Thoracic aorta (tissue), 2 donors: ENCODE measurements at places on chromosomes 16 and 17. TPM values are rescaled to one million over a fixed set of nuclear protein-coding genes. Genes with fewer than 3 reads are reported as not detected.

DNA sequence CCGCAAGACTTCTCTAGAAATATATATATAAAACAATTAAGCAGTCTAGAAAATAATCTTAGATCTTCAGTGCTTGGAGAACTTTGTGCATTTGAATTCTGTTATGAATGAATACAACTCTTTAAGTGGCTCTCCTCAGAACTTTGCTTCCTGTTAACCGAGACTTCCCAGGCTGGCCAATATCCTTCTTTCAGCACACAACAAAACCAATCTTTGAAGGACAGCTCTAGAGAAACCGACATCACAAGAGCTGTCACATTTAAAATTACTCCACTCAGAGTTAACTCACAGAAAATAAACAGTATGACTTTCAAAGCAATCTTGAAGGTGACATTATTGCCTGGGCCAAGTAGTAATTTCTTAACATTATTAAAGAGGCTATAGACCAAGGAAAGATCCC, 49.7 kb upstream of the ITGA2B start:
- H3K36me3 ChIP-seq: peaks cover 8% of the 10 kb centered on the region
- no peaks in the 10 kb centered on the region for H3K27me3 ChIP-seq
- no peak overlapping the region for H3K4me3 ChIP-seq

DNA sequence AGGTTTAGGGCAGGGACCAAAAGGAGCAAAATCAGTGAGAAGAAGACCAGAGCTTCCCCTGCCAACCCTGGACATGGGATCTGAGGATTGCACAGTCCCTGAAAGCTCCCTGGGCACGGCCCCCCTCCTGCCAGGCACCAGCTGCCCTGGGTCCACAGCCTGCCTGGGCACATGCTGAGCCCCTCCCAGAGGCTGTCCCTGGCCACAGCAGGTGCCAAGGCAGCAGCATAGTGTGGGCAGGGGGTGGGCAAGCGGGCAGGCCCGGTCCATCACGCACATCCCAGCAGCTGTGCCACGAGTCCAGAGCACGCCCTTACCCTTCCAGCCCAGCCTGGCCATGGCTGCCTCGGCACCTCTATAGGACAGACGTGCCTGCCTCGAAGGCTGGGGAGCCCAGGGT, 12.7 kb downstream of the SCN4A start:
- H3K36me3 ChIP-seq: no peaks in the 10 kb centered on the region
- H3K4me1 ChIP-seq: peaks cover 4% of the 10 kb centered on the region
- DNase-seq: no peak
- H3K27ac ChIP-seq: no peak overlapping the region
- no peak overlapping the region for H3K4me3 ChIP-seq

DNA sequence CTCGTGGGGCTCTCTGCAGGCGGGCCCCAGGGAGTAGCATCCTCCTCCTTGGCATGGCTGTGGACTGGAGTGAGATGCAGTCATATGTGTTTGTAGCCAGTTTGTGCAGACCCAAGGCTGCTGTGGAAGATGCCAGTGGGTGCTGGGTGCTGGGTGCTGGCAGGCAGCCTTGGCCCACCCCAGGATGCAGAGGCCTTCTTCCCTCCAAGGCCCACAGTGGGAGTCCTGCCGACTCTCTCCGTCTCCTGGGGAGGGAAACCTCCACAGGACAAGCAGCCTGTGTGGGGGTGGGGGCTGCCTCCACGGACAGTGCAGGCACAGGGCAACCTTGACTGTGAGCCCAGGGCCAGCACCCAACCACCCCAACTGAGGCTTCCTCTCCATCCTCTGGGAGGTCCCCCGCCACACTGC, 13.8 kb upstream of the TMEM92 start:
- H3K4me3 ChIP-seq: no peak overlapping the region
- no peaks in the 10 kb centered on the region for H3K36me3 ChIP-seq
- peaks cover 28% of the 10 kb centered on the region for H3K4me1 ChIP-seq
- no peaks in the 10 kb centered on the region for H3K27me3 ChIP-seq
- DNase-seq: no peak

- no peak overlapping the region for H3K4me3 ChIP-seq
- H3K27me3 ChIP-seq: no peaks in the 10 kb centered on the region
- H3K4me1 ChIP-seq: peaks cover 16% of the 10 kb centered on the region
Measured at GRCh38 chr16:924806-925205, 46.0 kb downstream of the LMF1 start.

DNA sequence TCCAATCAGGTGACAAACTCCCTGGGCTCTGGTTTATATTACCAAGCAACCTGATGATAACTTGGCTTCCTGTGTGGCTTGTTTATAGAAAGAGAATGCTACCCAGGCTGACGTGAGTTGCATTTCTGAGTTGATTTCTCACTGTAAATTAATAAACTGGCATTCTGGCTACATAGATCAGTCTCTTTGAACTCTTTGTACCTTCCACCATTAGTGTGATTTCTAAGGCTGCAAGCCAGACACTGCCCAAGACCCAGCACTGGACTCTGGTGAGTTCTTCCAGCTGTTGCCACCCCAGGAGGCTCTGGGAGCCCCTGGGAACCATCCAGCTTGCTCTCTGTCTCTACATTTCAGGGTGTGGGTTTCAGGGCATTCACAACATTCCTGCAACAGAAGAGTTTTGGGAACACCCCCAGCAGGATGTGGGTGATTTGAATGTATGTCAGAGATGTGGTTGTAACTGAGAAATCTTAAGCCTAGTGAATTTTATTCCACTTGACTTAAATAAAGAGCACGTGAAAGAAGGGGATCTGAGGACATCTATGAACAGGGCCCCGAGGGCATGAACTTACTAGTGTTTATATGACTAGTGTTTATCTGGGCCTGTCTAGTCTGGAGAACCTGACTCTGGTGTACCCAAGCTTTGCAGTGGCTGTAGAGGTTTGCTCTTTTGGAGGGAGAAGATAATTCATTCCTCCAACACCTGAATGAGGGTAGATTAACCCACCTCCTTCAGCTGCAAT, 30.3 kb upstream of the LRRC37A start:
- H3K27me3 ChIP-seq: no peaks in the 10 kb centered on the region
- no peak overlapping the region for H3K4me3 ChIP-seq
- no peak for DNase-seq

DNA sequence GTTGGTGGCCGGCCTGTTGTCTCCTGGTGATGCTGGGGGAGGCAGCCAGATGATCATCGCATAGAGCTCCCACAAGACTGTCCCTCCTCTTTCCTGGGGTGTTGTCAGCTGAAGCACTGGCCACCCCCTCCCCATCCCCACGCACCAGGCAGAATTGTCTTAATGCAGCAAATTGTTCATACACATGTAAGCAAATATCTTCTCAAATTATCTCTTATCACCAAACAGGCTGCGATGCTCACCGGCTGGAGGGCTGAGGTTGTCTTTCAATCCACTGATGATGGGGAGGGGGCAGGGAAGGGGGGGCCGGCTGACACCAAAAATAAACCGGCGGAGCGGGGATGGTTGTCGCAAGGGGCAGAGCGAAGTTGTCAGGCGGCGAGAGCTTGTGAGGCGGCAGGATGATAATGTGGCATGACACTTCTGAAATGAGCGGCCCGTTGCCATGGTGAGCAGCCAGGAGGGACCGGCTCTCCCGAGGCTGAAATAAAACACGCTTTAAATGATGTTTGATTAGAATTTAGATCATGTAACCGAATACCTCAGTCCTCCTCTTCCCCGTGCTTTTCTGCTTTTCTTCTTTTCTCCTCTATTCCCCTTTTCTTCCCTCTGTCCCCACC, 59.8 kb downstream of the MRM1 start:
- H3K27me3 ChIP-seq: no peaks in the 10 kb centered on the region
- peaks cover 3% of the 10 kb centered on the region for H3K4me1 ChIP-seq
- H3K27ac ChIP-seq: no peak overlapping the region
- H3K4me3 ChIP-seq: no peak overlapping the region
- H3K36me3 ChIP-seq: no peaks in the 10 kb centered on the region

DNA sequence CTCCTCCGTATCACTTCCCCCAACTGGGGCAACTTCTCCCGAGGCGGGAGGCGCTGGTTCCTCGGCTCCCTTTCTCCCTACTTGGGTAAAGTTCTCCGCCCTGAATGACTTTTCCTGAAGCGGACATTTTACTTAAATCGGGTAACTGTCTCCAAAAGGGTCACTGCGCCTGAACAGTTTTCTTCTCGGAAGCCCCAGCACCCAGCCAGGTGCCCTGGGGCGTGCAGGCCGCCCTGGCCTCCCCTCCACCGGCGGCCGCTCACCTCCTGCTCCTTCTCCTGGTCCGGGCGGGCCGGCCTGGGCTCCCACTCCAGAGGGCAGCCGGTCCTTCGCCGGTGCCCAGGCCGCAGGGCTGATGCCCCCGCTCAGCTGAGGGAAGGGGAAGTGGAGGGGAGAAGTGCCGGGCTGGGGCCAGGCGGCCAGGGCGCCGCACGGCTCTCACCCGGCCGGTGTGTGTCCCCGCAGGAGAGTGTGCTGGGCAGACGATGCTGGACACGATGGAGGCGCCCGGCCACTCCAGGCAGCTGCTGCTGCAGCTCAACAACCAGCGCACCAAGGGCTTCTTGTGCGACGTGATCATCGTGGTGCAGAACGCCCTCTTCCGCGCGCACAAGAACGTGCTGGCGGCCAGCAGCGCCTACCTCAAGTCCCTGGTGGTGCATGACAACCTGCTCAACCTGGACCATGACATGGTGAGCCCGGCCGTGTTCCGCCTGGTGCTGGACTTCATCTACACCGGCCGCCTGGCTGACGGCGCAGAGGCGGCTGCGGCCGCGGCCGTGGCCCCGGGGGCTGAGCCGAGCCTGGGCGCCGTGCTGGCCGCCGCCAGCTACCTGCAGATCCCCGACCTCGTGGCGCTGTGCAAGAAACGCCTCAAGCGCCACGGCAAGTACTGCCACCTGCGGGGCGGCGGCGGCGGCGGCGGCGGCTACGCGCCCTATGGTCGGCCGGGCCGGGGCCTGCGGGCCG, 1.6 kb downstream of the HIC1 start:
- peaks cover 12% of the 10 kb centered on the region for H3K4me1 ChIP-seq
- no peak for DNase-seq
- no peak overlapping the region for H3K27ac ChIP-seq
- peak overlapping the region; percentile 82 for H3K4me3 ChIP-seq
- no peaks in the 10 kb centered on the region for H3K27me3 ChIP-seq
- peaks cover 5% of the 10 kb centered on the region for H3K36me3 ChIP-seq

GRCh38 chr17:82107341-82107860, 9.4 kb upstream of the FASN start:
- peaks cover 10% of the 10 kb centered on the region for H3K4me1 ChIP-seq
- H3K27me3 ChIP-seq: no peaks in the 10 kb centered on the region
- DNase-seq: no peak
- no peak overlapping the region for H3K4me3 ChIP-seq
- H3K36me3 ChIP-seq: no peaks in the 10 kb centered on the region

DNA sequence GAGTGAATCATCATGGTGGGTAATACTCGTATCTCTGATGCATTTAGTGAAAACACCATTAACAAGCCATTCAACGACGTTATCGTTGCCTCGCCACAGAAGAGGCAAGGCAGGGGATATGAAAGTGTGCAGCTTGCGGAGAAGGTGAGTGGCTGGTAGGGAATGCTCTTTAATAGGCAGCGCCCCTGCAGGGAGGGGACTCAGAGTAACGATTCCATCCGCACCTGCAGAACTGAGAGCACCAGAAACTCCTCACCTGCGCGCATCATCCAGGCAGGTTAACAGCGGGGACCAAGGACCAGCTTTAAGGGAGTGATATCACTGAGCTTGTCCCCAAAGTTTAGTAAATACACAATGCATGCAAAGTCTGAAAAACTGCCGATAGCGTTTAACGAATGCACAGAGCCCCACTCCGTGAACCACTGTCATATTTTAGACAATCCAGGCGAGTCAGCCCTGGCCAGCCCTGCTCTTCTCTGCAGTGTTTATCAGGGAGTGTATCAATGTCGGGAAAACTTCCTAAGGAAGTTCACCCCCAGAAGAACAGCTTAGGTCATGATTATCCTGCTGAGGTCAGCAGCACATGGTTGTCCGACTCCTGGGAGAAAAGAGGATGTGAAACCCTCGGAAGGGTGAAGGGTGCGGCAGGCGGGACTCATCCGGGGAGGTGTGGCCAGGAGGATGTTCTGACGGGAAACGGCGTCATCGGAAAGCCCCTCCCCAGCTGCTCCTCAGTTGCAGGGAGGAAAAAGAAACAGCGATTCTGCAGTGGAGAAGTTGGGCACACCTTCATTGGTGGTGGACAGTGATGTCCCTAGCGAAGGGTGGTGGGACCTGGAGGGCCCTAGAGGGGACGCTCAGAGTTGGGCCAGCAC, 68.5 kb upstream of the DNAH17 start:
- H3K27ac ChIP-seq: peak overlapping the region; percentile 32
- no peaks in the 10 kb centered on the region for H3K27me3 ChIP-seq
- H3K36me3 ChIP-seq: no peaks in the 10 kb centered on the region

DNA sequence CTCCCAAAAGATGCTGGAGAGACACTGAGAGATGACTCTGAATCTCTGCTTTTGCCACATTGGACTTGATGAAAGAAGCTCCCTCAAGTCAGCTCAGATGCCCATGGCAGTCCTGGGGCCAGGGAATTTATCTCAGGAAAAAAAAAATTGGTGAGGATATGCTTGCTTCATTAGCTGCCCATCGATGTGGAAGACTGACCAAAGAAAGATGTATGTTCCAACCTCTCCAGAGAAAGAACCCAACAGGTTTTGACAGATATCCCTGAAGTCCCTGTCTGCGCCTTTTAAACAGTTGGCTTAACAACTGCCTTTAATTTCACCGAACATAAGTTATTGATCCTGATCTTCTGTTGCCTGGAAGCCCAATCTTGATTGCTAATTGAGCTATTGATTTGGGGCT, 137.4 kb downstream of the TMEM114 start:
- no peak for DNase-seq
- H3K4me1 ChIP-seq: no peaks in the 10 kb centered on the region
- no peak overlapping the region for H3K4me3 ChIP-seq
- no peak overlapping the region for H3K27ac ChIP-seq

- no peak for DNase-seq
- no peak overlapping the region for H3K4me3 ChIP-seq
- H3K4me1 ChIP-seq: peaks cover 15% of the 10 kb centered on the region
- H3K27me3 ChIP-seq: no peaks in the 10 kb centered on the region
- H3K36me3 ChIP-seq: no peaks in the 10 kb centered on the region
Measured at GRCh38 chr17:20930081-20930760, 112.6 kb downstream of the USP22 start.

DNA sequence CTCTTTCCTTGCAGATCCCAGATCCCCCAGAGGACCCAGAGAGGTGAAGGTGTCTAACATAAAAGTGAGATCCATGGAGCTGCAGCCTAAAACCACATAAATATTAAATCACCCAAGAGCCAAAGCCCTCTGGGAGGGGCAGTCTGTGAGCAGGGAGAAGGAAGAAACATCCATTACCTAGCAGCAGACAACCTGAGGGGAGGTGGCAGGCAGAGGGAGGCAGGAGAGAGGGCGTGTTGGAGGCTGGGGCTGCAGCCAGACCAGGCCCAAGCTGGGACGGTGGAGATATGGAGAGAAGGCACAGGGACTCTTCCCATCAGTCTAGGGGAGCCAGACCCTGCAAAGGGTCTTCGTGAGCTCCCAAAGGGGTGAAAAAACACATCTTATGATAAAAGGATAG, 101.1 kb downstream of the SHISA6 start:
- H3K27ac ChIP-seq: no peak overlapping the region
- H3K4me3 ChIP-seq: no peak overlapping the region
- DNase-seq: no peak

GRCh38 chr17:28645576-28645939, 600 bp upstream of the BLTP2 start:
- H3K36me3 ChIP-seq: peaks cover 20% of the 10 kb centered on the region
- H3K4me3 ChIP-seq: peak overlapping the region; percentile 96
- no peak for DNase-seq

GRCh38 chr16:2963723-2964474, at the start of gene KREMEN2:
Gene KREMEN2 (plus strand): TSS chr16:2964275. CDS start chr16:2964521, 246 bp downstream.
- H3K4me1 ChIP-seq: peaks cover 27% of the 10 kb centered on the region
- no peaks in the 10 kb centered on the region for H3K36me3 ChIP-seq
- no peak for DNase-seq
- peak within 1 kb of the TSS; percentile 58 for H3K4me3 ChIP-seq
- H3K27me3 ChIP-seq: peaks cover 36% of the 10 kb centered on the region

The PAM16 gene
- 21.1 TPM for total RNA-seq

The C16orf54 gene
- 3.4 TPM for total RNA-seq

The DYNLRB2 gene
- total RNA-seq: not detected

The CHST5 gene
- not detected for total RNA-seq

The SHISA6 gene
- not detected for total RNA-seq

The APOH gene
- total RNA-seq: not detected
